ENCODE measurements at places on chromosomes 16 and 17.

DNA sequence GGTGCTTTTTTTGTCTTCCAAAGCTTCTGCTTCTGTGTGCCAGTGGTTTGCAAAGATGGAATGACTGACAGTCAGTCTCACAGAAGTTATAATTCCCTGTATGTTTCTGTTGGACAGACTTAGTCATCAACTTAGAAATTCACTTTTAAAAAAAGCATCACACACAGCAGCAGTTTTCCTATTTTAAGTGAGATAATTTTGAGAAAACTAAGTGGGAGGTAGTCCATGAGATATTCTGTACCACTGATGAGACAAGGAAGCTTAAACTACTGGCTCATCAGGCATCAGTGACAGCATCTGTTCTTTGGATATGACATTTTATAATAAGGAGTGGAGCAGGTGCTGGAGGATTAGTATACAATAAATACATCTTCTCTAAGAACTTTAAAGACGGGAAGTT is 20.0 kb downstream of the CNP start:
- DNase-seq: no peak

DNA sequence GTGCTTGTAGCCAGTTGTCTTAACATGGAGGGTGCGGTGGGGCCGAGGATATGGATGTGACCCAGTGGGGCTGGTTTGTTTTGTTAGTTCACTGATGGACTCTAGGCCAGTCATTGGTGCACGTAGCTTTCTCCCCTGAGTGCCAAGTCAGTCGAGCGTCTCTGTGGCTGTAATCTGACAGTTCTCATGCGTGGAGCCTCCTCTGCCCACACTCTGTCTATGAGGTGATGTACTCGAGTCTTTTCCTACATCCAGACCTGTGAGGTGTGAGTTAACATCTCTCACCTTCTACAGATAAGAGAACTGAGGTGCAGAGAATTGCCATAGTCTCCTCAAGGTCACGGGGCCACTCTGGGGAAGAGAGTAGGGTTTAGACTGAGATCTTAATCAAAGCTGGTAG is 90.2 kb downstream of the MARCHF10 start:
- DNase-seq: no peak

DNA sequence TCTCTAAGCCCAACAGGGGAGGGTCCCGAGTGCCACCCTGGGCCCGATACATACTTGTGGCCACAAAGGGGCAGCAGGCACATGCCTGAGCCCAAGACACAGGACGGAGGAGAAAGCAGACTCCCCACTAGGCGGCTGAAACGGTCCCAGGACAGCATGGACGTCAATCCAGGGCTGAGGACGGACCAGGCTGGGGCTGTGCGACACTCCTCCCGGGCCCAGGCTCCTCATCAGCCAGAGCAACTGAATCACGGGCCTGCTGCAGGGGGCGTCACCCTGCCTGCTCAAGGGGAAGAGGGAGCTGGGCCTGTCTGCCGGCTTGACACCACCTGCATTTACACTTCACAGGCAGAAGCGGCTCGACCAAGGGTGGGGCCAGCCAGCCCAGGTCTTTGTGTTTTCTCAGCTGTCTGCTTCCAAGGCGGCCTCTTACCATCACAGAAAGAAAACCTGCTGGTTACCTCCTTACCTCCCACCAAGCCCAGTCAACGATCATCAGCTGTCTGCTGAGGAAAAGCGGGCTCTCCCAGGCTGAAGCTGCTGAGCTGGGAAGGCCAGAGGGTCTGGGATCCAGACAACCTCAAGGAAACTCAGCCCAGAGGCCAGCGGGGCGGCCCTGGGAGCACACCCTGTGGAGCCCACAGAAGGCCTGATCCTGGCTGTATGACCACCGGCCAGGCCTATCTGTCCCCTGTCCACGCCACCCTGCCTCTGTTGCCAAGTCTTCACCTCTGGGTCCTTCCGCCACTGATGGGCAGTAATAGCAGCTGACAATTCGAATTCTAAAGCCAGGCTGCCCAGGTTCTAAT is 26.4 kb downstream of the KIFC3 start:
- DNase-seq: no peak

DNA sequence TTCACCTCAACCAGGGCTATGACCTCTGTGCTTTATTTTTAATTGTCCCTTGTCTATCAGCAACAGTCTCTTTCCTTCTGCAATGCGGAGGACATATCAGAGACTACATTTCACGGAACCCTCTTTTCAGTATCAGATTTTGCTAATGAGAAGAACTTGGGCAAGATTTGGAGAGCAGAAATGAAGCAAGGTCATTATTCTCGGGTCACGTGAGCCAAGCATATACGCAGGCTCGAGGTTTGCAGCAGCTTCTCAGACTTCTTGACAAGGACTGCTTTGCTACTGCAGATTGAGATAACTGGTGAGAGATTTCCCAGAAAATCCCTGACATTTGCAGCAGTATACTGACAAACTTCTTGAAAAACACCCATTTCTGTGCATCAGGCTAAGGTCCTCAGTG is 30.4 kb downstream of the ABCA10 start:
- no peak for DNase-seq

- DNase-seq: no peak
Observed at GRCh38 chr16:87068762-87069150, 248.4 kb downstream of the C16orf95 start.

DNA sequence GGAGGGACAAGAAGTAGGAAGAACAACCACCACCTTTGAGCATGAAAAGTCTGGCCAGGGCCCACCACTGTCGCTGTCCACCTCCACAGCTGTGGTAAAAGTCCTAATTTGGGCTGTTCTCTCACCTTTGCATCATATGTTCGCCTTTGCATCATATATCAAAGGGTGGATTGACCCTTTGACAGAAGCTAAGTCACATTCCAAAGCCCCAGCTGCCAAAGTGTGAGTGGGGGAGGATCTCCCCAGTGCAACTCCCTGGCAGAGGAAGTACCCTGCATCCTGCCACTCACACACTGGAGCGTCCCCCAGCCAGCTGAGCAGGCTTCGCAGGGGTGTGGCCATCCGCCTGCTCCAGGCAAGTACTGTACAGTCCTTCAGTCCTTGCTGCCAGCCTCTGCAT is 12.7 kb upstream of the SPECC1 start:
- DNase-seq: no peak

DNA sequence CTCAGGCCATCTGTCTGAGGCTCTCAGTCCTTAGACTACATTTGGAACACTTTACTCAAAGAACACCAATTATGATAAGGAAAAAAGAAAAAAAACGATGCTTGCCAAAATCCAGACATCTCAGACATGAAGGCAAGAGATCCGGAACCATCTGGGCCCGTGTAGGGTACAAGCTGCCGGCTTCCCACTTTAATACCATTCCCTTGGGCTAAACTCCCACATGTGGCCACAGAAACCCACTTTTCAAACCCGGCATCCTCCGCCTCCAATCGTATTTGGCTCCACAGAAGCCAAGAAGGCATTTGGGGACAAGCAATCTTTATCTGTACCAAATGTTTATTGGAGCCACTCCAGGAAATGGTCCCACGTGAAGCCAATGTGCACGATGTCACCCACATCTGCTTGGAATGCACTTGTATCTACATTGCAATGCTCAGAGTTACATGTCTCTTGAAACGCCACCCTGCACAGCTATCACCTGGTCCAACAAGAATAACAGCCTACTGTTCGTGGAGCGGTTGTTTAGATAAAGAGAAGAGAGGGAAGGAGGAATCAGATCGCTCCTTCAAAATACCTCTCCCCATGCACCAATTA is 33.5 kb downstream of the XYLT1 start:
- DNase-seq: no peak

GRCh38 chr17:76567634-76568432 is 17.8 kb downstream of the ST6GALNAC2 start:
- no peak for DNase-seq

DNA sequence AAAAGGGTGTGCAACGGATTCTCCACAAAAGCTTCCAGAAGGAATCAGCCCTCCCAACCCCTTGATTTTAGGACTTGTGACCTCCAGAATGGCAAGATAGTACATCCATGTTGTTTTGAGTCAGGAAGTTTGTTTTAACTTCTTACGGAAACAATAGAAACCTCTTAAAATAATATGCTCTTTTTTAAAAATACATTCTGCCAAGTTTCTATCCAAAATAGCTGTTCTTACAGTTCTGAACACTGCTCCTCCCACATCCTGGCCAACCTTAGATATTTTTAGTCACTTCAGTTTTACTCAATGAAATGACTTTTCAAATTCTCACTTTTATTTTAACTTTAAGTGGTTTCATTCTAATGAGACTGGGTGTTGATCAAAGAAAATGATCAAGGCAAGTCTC is 156.4 kb downstream of the ZNF18 start:
- no peak for DNase-seq

DNA sequence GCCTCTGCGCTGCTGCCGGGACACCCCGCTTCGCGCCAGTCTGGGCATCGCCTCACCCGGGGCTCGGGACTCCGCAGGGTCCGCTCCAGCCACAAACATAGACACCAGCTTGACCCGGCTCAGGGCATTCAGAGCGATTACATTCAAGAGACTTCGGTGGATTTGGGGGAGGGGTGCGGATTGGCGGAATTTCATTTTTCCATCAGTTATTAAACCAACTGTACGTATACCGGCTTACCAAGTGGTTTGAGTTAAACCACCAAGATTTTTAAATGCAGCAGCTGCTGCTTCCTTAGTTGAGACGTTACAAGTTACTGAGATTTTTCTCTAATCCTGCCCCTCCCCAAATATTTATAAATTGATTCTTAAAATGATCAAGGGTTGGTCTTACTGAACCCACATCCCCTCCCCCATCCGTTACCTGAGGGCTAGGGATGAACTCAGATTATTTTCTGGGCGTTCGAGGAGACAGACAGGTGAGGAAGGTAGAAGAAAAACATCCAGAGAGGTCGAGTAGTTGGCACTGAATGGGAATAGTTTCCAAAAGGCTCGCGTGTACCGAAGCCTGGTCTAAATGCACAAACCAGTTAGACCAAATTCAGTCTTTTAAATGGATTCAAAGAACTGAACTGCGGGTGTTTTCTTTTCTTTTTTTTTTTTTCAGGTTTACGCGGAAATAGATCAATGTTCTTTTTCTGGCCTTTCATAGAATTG is 1.5 kb downstream of the CRHR1 start:
- no peak for DNase-seq

DNA sequence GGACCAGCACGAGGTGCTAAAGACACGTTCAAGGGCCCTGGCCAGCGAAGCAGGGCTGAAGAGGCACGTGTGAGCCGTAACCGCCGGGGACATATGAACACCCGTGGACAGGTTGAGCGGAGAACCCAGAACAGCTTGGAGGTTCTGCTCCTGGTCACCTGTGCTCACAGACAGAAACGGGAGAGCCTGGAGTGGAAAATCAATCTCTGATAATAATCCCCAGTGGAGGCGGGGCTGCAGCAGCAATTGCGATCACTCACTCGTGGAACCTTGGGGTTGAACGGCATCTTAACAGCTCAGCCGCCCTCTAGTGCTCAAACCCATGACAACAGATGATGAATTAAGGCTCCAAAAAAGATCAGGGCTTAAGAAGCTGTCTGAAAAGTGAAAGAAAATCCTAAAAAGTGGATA is 25.6 kb downstream of the WIPI1 start:
- peak; percentile 53 for DNase-seq

- no peak for DNase-seq
Observed at GRCh38 chr16:6827931-6828330, 504.7 kb upstream of the RBFOX1 start.

GRCh38 chr16:81629896-81630634 is 149.0 kb upstream of the PLCG2 start:
- no peak for DNase-seq

GRCh38 chr16:61432421-61432820 is 603.8 kb downstream of the CDH8 start:
- no peak for DNase-seq

DNA sequence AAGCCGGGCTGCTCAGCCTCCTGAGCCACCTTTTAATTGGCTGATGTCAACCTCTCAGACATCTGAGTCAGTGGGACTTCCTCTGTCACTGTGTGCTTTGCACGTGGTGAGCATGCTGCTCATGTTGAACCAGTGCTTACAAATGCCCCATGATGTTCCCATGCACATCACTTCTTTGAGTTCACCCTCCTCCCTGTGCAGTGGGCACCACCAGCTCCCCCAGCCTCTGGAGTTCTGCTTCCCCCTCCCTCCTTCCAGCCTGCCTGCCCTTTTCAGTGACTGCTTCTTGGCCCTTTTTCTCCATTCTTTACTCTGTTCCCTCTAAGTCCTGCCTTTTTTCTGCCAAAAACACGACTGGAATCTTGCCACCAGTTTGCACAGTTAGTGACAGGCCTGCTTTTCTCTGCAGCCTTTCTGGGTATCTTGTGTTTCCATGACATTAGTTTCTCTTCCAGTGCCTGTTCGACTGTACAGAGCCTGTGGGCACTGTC is 41.6 kb downstream of the USP10 start:
- DNase-seq: no peak

DNA sequence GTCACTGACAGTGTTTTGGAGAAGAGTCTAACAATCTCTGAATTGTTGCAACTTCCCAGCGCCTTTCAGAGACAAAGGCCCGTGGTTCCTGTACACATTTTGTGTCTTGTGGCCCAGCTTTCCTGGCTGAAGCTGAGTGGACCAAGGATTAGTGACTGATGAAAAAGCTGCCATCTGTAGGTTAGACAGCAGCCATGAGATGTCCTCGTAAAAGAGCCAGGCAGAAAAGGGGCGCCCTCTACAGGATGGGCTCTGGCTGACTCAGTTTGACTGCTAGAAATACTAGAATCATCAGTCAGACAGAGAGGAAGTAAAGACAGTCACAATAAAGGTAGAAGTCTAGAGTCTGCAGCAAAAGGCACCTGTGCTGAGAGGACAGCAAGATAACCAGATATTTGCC is 26.5 kb upstream of the NF1 start:
- peak; percentile 8 for DNase-seq

DNA sequence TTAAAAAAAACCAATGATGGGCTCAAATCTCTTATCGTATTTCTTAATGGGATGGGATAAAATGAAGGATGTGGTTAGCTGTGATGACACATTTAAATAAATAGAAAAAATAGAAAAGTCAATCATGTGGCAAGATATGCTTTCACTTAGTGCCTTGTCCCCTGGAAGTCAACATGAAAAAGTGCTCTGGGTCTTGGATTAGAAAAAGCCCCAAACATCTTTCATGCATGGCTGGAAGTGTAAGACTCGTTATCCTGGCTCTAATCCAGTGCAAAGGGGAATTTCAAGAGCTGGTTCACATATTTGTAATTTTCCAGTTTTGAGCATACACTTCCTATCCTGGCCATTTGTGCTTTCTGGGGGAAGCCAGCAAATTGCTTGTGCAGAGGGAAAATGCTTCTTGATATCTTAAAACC is 160.9 kb downstream of the MAP2K6 start:
- no peak for DNase-seq

DNA sequence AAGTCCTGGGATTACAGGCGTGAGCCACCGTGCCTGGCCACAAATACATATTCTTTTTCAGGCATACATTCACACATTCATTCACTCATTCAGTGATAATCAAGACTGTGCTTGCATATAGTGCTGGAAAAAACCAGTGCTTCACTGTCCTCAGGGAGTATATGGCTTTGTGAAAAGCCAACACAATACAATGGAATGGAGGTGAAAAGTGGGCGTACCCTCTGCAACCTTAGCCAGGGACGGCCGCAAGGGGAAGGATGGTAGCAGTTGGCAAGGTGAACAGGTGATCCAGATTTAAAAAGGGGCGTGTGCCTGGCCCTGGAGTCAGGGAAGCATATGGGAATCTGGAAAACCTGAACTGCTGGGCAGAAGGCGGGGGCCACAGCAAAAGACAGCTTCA is 18.1 kb upstream of the GAN start:
- no peak for DNase-seq

- DNase-seq: no peak
Observed at GRCh38 chr17:74179576-74179975, 23.9 kb upstream of the RPL38 start.

Data from activated CD4-positive, alpha-beta T cell treated with anti-CD3 and anti-CD28 coated beads, Interleukin-2, amount 50 U/mL, for 4 hours (primary cell).